Large intestine (tissue), 12 donors: ENCODE measurements at places on chromosomes 3 and 15. TPM values are rescaled to one million over a fixed set of nuclear protein-coding genes. Genes with fewer than 3 reads are reported as not detected.

GRCh38 chr3:116837483-116837882 is 127.9 kb downstream of the TUSC7 start:
- no peak overlapping the region for H3K4me3 ChIP-seq
- no peaks in the 10 kb centered on the region for H3K27me3 ChIP-seq
- H3K4me1 ChIP-seq, result no peaks in the 10 kb centered on the region
- DNase-seq, result no peak

DNA sequence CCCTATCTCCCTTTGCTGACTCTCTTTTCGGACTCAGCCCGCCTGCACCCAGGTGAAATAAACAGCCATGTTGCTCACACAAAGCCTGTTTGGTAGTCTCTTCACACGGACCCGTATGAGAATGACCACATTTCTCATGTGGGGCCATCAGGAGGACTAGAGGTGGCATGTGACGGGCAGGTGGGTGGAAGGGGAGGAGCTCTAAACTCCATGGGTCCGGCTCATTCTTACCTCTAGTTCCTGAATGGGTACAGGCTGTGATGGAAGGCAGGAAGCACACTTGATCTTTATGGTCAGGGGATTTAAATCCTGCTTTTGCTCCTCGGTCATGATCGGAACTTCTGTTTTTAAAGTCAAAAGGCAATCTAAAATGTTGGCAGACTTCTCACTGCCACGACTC is 28.6 kb downstream of the CFAP92 start:
- H3K27me3 ChIP-seq, result no peaks in the 10 kb centered on the region
- no peak overlapping the region for H3K4me3 ChIP-seq
- H3K4me1 ChIP-seq, result no peaks in the 10 kb centered on the region
- H3K36me3 ChIP-seq, result no peaks in the 10 kb centered on the region
- H3K27ac ChIP-seq, result no peak overlapping the region

DNA sequence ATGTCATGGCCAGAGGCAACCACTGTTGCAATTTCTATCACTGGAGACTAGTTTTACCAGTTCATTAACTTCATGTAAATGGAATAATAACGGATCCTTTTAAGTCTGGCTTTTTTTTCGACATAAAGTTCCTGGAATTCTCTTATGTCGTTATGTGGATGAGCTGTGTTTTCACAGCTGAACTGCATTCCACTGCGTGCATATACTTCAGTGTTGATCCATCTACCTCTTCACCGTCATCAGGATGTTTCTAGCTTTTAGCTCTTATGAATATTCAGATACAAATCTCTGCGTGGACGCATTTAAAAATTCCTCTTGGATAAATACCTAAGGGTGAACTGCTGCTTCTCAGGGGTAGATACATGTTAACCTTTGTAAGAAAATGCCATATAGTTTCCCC is 15.6 kb upstream of the CYFIP1 start:
- H3K36me3 ChIP-seq, result peaks cover 37% of the 10 kb centered on the region
- DNase-seq, result no peak
- H3K27me3 ChIP-seq, result no peaks in the 10 kb centered on the region
- no peak overlapping the region for H3K4me3 ChIP-seq
- no peak overlapping the region for H3K27ac ChIP-seq
- H3K4me1 ChIP-seq, result no peaks in the 10 kb centered on the region

- no peaks in the 10 kb centered on the region for H3K4me1 ChIP-seq
- H3K4me3 ChIP-seq, result no peak overlapping the region
- DNase-seq, result no peak
- peaks cover 13% of the 10 kb centered on the region for H3K27me3 ChIP-seq
Observed at GRCh38 chr3:47568901-47569300, 9.8 kb downstream of the CSPG5 start.

The NFKBIZ gene
- 299 TPM for polyA plus RNA-seq
